ENCODE measurements at places on chromosomes 6 and 20.

- DNase-seq, result no peak
Measured at GRCh38 chr20:54075322-54075721, 4.9 kb upstream of the BCAS1 start.

GRCh38 chr20:34965051-34965450 is 9.4 kb downstream of the MYH7B start:
- no peak for DNase-seq

GRCh38 chr20:20732641-20733040 is 20.2 kb upstream of the RALGAPA2 start:
- DNase-seq, result no peak

GRCh38 chr20:57476084-57476526 is 48.8 kb downstream of the CTCFL start:
- no peak for DNase-seq

- no peak for DNase-seq
Measured at GRCh38 chr6:16108921-16109658, 19.8 kb upstream of the MYLIP start.

DNA sequence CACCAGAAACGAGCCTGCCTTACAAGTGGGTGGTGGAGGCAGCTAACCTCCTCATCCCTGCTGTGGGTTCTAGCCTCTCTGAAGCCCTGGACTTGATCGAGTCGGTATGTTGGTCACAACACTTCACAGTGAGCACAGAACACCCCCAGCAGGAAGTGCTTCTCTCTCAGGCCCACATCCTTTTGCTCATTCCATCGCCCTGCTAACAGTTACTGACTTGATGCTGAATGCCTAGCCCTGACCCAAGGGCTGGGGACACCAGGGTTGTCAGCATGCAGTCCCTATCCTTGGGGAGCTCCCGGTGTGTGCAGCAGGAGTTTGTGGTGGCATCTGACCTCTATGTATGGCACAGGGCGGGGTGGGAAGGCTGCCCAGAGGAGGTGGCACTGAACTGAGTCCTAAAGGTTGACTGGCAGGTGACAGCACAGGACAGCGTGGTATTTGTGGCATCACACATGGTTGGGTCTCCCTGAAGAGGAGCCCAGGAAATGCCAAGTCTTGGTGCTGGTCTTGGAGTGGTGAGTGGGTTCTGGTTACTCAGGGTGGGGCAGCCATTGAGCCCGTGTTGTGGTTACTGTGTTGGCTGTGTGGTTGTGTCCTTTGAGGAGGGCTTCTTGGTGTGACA is 26.7 kb downstream of the GTSF1L start:
- no peak for DNase-seq

DNA sequence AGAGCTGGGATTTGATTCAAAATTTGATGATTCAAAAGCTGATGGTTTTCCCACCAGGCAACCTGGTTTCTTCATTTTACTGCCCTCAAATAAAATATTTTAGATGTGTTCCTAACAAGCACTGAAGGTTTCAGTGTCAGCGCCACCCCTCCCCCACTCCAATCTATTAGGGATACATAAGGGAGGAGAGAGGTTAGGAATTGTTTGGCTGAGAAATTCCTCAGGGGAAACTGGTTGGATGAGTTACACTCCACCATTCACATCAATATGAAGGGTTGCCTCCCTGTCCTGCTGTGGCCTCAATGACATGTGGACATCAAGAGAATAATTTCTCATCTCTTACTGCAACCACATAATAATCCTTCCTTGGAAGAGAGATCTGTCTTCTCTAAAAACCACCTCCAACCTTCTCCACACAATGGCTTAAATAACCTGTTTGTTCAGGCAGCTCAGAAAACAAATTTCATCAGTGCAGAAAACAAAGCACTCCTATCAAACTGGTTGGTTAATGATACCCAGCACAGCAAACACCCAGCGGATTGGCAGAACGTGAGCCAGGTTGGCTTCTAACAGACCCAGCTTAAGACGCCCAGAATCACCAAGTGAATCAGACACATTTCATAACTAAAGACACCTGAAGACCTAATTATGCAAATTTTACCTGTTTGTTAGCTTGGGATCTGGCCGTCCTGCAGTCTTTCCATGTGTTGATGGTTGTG is 136.0 kb upstream of the SGK1 start:
- DNase-seq, result no peak

GRCh38 chr6:158815379-158815724 is 3.8 kb downstream of the EZR start:
- DNase-seq, result no peak

DNA sequence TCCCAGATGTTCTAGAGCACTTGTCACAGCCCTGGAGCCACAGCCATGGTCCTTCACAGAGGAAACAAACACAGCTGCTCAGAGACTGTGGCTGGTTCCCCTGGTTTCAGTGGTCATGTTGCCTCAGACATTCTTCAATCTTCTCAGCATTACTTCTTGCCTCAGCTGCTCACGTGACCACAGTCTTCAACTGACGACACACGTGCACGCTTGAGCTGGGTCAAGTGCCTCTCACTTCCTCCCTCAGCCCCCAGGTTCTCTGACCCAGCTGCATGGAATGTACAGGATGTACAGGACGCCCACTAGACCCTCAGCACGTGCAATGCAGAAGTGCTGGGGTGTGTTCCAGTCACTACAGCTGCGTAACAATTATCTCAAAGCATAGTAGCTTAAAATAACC is 159.8 kb upstream of the GGTLC1 start:
- DNase-seq, result no peak

DNA sequence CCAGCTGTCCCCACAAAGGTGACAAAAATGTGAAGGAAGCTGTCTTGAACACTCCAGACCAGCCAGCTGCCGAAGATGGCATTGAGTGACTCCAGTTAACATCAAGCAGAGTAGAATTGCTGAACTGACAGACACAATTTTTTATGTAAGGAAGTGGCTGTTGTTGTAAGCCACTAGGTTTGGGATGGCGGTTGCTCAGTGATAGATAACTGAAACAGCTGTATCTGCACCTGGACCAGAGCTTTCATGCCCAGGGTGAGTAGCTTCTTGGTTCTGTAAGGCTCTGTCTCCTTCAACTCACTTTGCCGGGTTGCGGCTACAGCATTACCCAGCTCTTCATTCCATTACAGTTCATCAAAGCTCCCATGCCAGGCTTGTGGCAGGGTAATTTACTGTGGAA is 49.7 kb upstream of the DDR1 start:
- no peak for DNase-seq

GRCh38 chr6:36695414-36695813 is 2.2 kb upstream of the RAB44 start:
- DNase-seq, result no peak

- DNase-seq, result no peak
Measured at GRCh38 chr6:153340568-153340967, 209.5 kb upstream of the RGS17 start.

GRCh38 chr6:170028629-170029345 is 262.1 kb downstream of the DLL1 start:
- DNase-seq, result no peak

- no peak for DNase-seq
Measured at GRCh38 chr6:105952326-105952725, 133.8 kb upstream of the PRDM1 start.

- DNase-seq, result no peak
Measured at GRCh38 chr6:105431226-105431625, 28.3 kb upstream of the PREP start.

GRCh38 chr6:145929037-145929633 is 35.0 kb downstream of the SHPRH start:
- no peak for DNase-seq

GRCh38 chr6:137740967-137741761 is 125.9 kb upstream of the TNFAIP3 start:
- no peak for DNase-seq

DNA sequence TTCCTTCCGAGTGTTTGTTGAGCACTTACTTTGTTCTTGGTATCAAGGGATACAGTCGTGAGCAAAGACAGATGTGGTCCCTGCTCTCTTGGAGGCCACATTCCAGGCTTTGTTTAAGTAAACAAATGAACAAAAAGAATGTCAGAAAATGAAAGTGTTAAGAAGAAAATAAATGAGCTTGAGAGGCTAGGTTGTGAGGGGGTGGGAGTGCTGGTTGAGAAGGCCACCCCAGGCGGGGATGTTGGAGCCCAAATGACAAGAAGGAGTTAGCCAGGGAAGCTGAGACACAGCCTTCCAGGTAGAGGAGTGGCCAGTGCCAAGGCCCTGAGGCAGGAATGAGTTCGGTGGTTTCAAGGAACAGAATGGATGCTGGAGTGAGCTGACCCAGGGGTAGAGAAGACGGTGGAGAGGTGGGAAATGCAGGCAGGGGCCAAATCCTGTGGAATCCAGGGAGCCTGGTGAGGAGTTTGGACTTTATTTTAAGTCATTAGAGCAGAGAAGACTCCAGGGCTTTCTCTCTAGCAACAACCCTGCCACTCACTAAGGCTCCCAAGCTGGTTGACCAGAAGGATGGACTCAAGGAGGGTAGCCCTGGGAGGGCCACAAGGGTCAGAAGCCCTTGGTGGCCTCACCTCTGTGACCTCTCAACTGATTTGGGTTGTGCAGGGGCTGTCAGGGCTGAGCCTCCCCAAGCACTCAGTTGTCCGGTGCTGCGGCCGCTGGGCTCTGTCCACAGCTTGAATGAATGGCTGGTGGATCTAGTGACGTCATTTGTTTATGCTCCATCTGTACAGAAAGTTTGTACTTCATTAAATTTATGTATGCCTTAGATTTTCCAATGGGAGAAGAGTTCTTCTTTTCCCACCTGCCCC is 66.0 kb upstream of the STX16 start:
- DNase-seq, result no peak

GRCh38 chr6:27834879-27835549 is 77.2 kb downstream of the OR2B2 start:
- DNase-seq, result no peak

- no peak for DNase-seq
Measured at GRCh38 chr6:124669713-124670480, 292.3 kb upstream of the RNF217 start.

DNA sequence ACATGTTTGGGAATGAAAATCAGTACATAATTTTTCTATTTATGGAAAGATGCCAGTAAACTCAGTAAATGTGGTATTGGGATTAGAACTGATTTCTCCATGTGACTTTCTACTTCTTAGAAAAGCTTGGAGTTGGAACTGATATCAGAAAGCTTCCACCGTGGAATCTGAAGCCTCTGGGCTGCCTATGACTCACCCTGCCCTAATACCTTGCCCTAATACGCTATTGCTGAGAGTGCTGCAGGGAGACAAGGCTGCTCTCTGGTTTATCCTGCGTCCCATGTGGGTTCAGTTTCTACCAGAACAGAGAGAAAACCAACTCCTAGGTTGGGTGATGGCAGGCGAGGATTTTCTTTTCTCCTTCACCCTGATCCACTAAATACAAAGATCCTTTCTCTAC is 3.3 kb upstream of the STMND1 start:
- no peak for DNase-seq

GRCh38 chr6:39881851-39882530 is 52.3 kb downstream of the MOCS1 start:
- no peak for DNase-seq

GRCh38 chr6:109359248-109359647 is 23.0 kb downstream of the CD164 start:
- DNase-seq, result no peak

GRCh38 chr20:49179368-49180277 is 8.5 kb downstream of the STAU1 start:
- no peak for DNase-seq

- peak; percentile 30 for DNase-seq
Measured at GRCh38 chr6:32941214-32941768, 463 bp upstream of the HLA-DMB start.

- no peak for DNase-seq
Measured at GRCh38 chr6:35264550-35265274, 5.2 kb downstream of the ZNF76 start.

DNA sequence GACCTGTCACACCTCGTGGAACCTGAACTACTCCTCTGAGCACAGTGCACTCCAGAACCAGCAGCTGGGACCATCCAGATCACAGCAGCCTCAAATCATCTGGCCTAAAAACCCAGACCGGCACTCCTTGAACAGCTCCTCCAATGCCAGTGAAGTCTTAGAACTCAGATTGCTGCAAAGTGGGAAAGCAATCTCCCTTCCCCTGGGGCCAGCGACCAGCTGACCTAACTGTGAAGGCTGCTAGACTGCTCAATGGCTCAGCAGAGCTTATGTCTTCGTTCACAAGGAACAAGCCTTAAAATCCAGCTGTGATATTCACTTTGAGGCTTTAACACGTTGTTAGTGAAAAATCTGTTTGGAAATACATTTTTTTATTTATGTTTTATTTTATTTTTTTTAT is 243.2 kb downstream of the ANKRD60 start:
- DNase-seq, result no peak

DNA sequence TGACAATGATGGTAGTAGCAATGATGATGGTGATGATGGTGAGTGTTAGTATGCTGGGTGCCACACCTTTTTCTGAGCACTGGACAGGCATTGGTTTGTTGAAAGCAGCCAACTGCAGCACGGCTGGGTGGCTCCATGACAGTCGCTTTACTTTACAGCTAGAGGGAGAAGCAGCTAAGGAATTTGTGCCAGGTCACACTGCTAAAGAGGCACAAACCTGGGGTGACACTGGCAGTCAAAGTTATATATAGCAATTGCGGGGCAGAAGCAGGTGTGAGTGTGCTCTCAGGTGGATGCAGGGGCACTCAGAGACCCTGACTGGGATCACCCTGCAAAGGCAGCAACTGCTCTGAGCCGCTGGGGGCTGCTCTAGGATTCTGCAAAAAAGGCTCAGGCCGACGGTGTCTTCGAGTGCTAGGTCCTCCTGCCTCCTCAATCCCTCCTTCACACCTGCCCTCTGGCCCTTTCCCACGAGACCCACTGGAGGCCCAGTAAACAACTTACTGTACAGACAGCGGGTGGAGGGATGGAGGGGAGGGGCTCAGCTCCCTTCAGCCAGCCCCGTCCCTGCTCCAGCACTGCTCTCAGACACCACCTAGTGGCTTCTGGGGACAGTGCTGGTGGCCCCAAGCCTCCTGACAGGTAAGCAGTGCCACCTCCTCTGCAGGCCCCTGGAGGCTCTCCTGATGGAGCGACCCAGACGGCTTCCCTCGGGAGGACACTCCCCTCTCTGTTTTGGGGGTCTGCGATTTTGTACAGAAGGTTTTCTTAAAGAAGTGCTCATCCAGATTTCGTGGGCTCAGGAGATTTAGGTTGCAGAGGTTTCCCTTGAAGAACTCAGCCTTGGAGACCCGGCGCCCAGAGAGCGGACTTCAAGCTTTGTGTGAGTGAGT is 4.4 kb upstream of the RPS21 start:
- DNase-seq, result peak; percentile 75

DNA sequence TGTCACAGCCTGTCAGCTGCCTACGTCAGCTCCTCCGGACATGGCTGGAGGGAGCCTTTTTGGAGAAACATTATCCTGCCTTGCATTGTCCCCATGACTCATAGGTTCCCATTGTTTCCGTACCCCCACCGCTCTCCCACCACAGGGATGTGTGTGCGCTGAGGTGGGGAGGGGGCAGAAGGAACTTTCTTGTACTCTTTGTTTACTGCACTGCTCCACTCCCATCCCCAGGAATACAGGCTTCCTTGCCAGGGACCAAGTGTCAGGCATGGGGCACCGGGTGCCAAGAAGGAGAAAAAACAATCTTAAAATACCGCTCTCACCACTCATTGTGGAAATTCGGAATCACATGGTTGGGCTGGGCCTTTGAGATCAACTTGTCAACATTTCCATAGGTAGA is 51.0 kb downstream of the KCNK5 start:
- no peak for DNase-seq
